ENCODE measurements at places on chromosomes 1 and 21. TPM values are rescaled to one million over a fixed set of nuclear protein-coding genes. Genes with fewer than 3 reads are reported as not detected.

- no peak for DNase-seq
Measured at GRCh38 chr1:210347112-210347511, 18.4 kb downstream of the HHAT start.

- no peak for DNase-seq
Measured at GRCh38 chr1:57378534-57378933, 45.3 kb downstream of the DAB1 start.

DNA sequence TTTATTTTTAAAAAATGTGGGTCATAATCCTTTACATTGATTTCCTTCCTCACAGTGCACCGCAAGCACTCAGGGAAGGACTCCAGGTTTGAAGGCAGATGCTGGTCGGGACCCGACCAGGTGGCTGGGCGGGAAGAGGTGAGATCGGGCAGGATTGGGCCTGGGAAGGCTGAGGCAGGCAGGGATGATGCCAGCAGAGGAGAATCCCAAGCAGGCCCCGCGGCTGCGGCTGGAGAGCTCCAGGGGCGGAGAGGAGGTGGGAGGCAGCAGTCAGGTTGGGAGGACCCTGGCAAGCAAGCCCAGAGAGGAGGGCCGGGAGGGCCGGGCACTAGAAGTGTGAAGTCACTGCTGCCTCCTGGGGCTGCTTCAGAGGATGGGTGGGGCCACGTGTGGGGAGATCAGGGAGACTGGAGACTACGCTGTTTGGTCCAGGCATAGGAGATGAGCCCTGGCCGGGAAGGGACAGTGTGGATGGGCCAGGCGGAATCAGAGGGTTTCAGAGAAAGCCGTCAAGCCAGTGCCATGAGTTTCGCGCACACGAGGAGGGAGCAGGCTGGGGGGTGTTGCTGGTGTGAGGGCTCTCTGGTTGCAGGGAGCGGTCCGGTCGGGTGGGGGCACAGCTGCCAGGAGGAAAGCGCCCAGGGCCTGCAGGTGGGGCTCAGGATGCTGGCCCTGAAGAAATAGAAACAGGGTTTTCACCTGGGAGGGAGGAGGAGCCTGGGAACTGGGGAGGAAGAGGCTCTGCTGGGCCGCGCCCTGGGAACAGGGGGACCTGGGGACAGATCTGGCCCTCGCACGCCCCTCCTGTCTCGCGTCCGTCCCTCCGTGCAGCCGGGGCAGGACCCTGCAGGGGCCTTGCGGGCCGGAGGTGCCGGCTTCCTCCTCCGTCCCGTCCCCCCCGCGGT, 888 bp upstream of the COL18A1 start:
- DNase-seq, result peak; percentile 38

GRCh38 chr1:32546611-32547010, 7.4 kb downstream of the ZBTB8A start:
- no peak for DNase-seq

DNA sequence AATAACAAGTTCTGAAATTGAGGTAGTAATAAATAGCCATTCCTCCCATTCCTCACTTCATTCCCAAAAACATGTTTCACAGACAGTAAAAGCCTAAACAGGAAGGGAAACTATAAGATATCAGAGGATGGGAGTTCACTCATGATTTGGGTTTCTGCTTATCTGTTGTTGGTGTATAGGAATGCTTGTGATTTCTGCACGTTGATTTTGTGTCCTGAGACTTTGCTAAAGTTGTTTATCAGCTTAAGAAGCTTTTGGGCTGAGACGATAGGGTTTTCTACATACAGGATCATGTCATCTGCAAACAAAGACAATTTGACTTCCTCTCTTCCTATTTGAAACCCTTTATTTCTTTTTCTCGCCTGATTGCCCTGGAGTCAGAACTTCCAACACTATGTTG, 26.0 kb upstream of the POFUT2 start:
- DNase-seq, result no peak

GRCh38 chr1:174017231-174017970, 4.8 kb downstream of the RC3H1 start:
- DNase-seq, result no peak

GRCh38 chr1:227355542-227356245, 37.4 kb upstream of the CDC42BPA start:
- DNase-seq, result no peak

GRCh38 chr1:209564849-209565248, 18.7 kb upstream of the CAMK1G start:
- no peak for DNase-seq

RIMKLA gene
- total RNA-seq, result 0.19 TPM

PDZK1 gene
- total RNA-seq, result not detected

MPL gene
- total RNA-seq, result not detected
